ENCODE measurements at places on chromosomes 1 and 21. TPM values are rescaled to one million over a fixed set of nuclear protein-coding genes. Genes with fewer than 3 reads are reported as not detected.

DNA sequence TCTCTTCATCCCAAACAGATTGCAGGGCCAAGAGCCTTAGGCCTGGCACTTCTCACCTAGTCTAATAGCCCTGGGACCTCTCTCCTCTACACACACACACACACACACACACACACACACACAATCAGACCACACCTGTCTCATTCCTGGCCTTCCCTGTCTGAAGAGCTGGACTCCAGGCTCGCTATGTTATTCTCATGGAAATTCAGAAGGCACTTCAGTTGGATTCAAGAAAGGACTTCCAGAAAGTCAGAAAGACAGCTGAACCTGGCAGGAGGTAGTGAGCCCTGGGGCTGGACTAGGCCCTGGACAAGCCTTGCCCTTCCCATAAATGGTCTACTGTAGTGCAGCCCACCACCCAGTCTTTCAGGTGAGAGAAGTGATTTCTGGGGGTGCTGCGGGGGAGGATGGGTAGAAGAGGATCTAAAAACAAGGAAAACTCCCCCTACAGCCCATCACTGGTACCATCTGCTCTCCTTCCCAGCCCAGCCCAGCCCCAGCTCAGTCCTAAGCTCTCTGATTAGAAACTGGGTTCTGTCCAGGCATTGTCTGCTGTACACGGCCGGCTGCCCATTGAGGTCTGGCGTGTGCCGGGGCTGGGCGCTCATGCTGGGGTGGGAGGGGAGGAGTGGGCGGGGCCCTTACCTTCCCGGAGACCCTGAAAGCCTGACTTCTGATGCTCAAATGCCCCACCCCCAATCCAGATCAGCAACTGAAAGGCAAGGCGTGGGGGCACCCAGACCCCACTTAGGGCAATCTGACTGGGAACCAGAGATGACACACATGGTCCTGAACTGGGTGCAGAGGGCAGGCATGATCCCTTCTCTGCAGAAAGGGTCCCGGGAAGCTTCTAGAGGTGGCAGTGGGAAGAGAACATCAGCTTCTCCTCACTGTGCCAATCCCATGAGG, 2.5 kb downstream of the KIF21B start:
- peaks cover 19% of the 10 kb centered on the region for H3K4me1 ChIP-seq
- DNase-seq, result no peak
- peaks cover 12% of the 10 kb centered on the region for H3K27me3 ChIP-seq
- no peak overlapping the region for H3K27ac ChIP-seq
- no peak overlapping the region for H3K4me3 ChIP-seq

GRCh38 chr1:7672864-7673263, 98.2 kb upstream of the VAMP3 start:
- no peaks in the 10 kb centered on the region for H3K27me3 ChIP-seq
- H3K27ac ChIP-seq, result no peak overlapping the region
- no peaks in the 10 kb centered on the region for H3K36me3 ChIP-seq
- no peak for DNase-seq

The ETV3L gene
- total RNA-seq, result not detected

DNA sequence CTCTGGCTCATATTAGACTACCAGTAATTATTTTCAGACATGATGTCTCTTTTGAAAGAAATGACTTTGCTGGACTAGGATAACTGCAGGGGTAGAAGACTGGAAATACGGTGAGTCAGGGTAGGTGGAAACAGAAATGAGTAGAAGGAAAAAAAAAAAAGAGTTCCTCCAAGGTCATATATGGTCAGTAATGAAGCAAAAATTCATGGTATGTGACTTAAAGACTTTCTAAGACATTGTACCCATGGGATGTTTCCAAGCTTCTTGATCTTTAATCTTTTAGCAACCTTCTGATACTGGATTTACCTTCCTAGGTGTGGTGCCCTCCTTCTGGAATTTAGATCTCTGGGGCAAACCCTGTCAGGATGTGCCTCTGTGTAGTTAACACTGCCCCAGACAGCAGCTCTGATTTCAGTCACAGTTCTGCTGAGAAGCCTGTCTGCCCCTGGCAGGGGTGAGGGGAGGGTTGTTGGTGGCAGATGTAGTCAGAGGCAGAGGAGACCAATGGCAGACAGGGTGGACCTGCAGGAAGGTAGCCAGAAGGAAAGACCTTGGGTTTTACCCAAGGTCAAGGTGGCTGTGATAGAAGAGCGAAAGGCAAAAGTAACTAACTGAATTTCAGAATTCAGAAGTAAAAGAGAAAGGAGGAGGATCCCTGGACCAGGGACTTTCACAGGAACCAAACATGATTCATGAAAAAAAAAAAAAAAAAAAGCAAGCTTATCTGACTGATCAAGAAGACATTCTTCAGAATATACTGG, 44.1 kb upstream of the BCL10 start:
- H3K27ac ChIP-seq, result no peak overlapping the region
- no peaks in the 10 kb centered on the region for H3K36me3 ChIP-seq
- peaks cover 10% of the 10 kb centered on the region for H3K4me1 ChIP-seq
- H3K27me3 ChIP-seq, result no peaks in the 10 kb centered on the region
- no peak for DNase-seq

The COL9A2 gene
- total RNA-seq, result not detected

All from gastrocnemius medialis (tissue), 4 donors.